Activated CD4-positive, CD25-positive, alpha-beta regulatory T cell (primary cell): ENCODE measurements at places on chromosomes 7 and 10.

- DNase-seq, result no peak
These were observed 19.9 kb downstream of the SLC13A4 start for GRCh38 chr7:135708041-135708440.

- DNase-seq, result no peak
These were observed 20.0 kb downstream of the VKORC1L1 start for GRCh38 chr7:65892835-65893234.

- DNase-seq, result peak; percentile 19
These were observed 212.4 kb downstream of the CCSER2 start for GRCh38 chr10:84540617-84541288.

DNA sequence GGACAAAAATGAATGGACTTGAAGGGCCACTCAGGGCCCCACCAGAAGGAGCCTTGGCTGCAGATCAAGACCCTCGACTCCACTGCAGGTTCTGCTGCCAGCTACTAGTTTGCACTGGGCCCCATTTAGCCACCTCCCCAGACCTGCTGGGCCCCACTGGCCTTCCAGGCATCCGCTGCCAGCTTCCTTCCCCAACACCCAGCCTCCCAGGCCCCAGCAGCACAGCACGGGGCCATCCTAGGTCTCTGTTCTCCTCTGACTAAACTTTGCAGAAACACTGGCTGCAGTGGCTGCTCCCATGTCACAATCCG is 277.4 kb upstream of the KLF14 start:
- no peak for DNase-seq

DNA sequence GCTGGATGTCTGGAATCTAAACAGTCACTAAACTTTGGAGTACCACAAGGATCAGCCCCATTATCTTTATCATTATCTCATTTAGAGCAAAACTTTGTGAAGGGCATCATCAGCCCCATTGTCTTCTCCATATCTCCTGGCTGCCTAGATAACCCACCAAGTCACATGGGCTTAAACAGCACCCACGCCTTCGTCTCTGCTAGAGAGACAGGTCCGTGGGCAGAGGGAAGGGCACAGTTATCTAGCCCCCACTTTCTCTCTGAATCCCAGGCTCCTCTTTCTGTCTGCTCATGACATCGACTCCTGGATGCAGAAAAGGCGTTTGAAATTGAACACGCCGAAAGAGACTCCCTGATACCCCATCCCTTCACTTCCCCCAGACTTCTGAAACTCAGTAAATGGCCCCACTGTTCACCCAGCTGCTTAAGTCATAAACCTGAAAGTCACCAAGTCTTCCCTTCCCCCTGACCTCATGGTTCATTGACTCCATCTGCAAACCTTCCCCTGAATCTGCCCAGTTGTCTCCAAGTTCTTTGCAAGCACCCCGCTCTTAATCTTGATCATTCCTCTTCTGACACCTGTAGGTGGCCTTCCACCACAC is 20.9 kb upstream of the PARD3 start:
- no peak for DNase-seq

DNA sequence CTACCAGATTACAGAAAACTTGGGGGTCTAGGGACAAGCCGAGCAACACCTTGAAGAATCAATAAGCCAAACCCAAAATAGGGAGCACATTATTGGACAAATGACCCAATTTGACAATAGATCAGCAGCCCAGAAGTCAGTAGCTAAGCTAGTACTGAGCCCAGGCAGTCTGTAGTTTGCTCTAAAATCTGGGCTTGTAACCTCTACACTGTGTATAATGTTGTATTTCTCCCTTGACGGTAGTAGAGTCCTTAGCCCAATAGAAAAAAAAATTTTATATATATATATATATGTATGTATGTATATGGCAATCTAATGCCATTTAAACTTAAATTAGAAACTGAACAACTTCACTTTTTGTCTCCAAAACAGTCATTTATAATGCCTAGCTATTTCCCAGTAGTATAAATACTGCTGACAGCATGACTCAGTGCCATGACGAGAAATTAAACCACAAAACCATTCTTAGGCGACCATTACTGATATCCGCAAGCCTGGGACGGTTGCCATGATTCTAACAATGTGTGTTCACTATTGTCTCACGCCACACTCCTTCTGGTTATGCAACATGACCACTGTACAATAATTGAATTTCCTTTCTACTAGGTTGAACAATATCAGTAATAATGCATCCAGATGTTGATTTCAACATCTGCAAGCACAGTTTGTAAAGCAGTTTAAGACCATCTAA is 110.5 kb downstream of the IPMK start:
- DNase-seq, result no peak

GRCh38 chr7:69301253-69301652 is 297.0 kb upstream of the AUTS2 start:
- no peak for DNase-seq

- no peak for DNase-seq
These were observed 361.4 kb downstream of the KIF20B start for GRCh38 chr10:90062786-90063185.

- no peak for DNase-seq
These were observed 4.1 kb upstream of the IFIT2 start for GRCh38 chr10:89297791-89298190.

GRCh38 chr10:60417901-60418300 is 28.2 kb upstream of the ANK3 start:
- DNase-seq, result no peak

- DNase-seq, result no peak
These were observed 162.3 kb upstream of the AHR start for GRCh38 chr7:17136126-17136525.

DNA sequence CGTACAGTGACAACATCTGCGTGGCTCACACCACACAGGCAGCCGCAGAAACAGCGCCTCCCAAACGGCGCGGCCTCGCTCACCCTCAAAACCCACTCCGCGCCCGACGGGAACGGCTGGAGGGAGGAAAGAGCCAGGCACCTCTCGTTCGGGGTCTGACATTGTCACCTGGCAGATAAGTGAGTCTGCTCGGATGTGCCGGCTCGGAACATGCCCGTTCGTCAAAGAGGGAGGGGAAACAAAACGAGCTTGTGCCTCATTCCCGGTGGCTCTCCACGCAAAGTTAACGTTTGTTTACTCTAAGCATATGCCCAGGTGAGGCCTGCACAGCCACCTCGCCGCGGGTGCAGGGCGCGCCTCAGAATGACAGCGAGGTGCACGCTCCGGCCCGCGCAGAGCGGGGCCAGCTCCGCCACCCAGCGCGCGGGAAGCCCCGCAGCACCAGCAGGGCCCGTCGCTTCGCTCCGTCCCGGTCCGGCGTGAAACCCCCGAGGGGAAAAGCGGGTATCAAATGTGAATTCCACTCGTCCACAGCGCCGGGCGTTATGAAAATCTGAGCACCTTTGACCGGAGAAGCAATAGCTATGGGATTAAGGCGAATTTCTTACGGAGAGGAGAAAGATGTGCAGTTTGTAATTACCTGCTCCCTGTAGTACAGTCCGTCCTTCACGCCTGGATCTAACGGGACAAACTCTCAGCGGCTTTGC is 13.1 kb downstream of the CNPY1 start:
- DNase-seq, result no peak

DNA sequence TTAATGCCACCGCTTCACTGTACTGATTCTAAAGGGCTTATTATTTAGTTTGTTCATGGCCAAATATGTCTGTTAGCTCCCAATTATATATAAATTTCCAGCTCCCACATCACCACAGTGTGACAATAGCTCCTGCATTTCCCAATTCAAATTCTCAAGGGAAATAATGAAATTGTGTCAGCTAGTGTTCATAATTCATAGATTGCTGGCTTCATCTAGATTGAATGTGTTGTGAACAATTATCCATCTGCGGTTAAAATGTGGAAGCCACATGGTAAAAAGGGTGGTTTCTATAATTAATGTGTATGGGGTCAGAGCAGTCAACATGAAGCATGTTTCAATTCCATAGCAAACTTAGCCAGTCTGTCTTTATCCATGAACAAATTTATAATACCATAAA is 154.3 kb downstream of the SEMA3E start:
- no peak for DNase-seq

GRCh38 chr10:69656742-69657269 is 26.8 kb downstream of the FAM241B start:
- DNase-seq, result no peak

- no peak for DNase-seq
These were observed 105.9 kb upstream of the ZNF716 start for GRCh38 chr7:57343901-57344622.

GRCh38 chr10:23338155-23338828 is 6.3 kb downstream of the C10orf67 start:
- DNase-seq, result no peak

GRCh38 chr7:114416129-114416990 is 1.7 kb downstream of the FOXP2 start:
- DNase-seq, result no peak

DNA sequence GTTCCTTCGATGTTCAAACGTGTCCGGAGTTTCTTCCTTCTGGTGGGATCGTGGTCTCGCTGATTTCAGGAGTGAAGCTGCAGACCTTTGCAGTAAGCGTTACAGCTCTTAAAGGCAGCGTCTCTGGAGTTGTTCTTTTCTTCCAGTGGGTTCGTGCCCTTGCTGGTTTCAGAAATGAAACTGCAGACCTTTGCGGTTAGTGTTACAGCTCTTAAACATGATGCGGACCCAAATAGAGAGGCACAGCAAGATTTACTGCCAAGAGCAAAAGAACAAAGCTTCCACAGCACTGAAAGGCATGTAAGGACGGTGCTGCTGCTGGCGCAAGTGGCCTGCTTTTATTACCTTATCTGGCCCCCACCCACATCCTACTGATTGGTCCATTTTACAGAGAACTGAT is 931.4 kb downstream of the IPMK start:
- DNase-seq, result no peak

- DNase-seq, result no peak
These were observed 53.8 kb downstream of the PROSER2 start for GRCh38 chr10:11876805-11877590.

DNA sequence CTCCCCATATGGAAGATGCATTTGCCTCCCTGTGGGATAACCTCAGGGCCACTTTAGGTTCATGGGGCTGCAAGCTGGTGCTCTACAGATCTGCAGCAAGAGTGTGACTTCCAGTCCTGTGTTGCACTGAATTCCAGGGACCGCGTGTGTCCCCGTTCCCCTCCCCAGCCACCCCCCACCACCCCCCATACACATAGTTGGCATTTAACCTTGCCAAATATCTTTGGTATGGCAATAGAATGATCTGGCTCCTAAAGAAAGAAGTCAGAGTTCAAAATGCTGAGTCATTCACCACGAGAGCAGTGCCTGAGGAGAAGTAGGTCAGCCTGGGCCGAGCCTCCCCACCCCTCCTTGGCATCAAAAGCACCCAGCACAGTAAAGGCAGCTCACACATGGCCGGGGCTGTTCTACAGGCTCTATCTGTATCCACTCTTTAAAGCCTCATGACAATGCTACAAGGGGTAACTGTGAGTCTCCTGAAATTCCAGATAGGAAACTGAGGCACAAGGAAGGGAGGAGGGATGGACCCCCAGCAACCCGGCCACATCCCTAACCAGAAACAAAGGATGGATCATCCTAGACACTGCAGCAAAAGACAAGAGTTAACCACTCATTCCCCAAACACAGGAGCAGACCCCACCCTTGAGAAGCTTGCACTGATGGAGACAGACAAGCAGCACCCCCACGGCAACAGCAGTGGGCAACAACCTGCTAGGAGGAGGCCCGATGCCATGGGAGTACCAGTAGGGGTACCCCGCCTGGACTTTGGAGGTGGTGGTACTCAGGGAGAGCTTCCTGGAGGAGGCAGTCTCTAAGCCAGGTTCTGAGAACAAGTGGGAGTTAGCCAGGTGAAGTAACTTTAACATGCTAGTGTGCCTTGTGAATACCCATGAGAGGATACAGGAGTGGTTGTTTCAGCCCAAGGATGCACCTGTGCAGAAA is 70.3 kb upstream of the NANOS1 start:
- DNase-seq, result no peak

- DNase-seq, result no peak
These were observed 18.1 kb upstream of the ZNF273 start for GRCh38 chr7:64884913-64885370.

DNA sequence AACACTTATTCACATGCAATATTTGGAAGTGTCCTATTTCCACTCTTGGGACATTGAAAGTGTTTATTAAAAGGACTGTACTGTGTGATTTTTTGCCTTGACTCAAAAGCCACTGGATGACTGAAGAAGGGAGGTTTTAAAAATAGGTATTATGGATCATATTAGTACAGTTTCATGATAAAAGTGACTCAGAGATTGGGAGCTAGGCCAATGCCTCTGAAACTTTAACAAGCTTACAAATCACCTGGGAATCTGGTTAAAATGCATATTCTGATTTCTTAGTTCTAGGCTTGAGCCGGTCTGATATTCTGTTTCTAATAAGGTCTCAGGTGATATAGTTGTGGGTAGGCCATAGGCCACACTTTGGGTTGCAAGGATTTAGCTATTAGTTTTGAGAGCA is 191.2 kb downstream of the PLXDC2 start:
- no peak for DNase-seq

- DNase-seq, result no peak
These were observed 67.1 kb upstream of the MAGI2 start for GRCh38 chr7:79520543-79520942.

DNA sequence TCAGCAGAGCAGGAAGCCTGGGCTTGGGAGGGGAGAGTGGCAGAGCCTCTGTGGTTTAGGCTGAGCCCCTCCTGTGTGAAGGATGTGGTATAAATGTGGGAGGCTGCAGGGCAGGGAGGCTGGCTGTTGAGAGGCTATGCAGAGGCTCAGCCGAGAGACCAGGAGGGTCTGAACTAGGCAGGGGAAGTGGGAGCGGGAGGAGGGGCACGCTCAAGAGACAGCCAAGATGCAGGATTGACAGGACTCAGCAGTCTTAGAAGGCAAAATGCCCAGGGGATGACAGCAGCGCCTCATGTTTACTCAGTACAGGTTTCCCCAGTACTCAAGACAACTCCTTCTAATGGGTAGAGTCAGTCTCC is 24.3 kb downstream of the BTBD16 start:
- DNase-seq, result no peak

GRCh38 chr7:89223900-89224395 is 428.4 kb upstream of the TEX47 start:
- DNase-seq, result no peak

- DNase-seq, result no peak
These were observed 154.5 kb upstream of the PPP2R2D start for GRCh38 chr10:131746241-131746711.

GRCh38 chr10:131670341-131670740 is 230.5 kb upstream of the PPP2R2D start:
- no peak for DNase-seq
